ENCODE measurements at places on chromosomes 6 and 20. TPM values are rescaled to one million over a fixed set of nuclear protein-coding genes. Genes with fewer than 3 reads are reported as not detected.

KCNQ2 gene
- total RNA-seq: not detected

DNA sequence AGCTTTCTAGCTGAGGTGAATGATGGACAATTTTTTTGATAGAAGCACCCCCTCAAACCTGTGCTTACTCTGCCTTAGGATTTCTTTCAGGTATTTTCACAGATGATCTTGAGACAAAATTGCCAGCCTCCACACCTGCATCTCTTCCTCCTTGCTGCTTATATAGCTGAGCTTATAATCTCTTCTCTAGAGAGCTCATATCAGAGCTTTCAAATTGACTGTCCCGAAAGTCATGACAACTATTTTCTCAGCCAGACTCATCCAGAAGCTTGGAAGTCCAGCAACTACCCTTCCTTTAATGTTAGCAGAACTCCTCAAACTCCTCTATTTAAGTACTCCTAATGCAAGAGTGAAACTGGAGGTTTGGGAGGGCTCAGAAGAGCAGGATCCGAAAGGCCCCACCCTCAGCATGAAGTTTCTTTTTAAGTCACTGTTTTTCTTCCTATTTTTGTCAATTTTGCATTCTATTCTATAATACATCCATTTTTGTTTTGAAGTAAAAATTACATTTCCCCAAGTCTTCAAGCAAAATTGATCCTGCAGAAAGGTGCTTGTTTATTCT is 12.7 kb downstream of the CGA start:
- no peak overlapping the region for H3K4me3 ChIP-seq
- no peak for DNase-seq
- no peak overlapping the region for H3K27ac ChIP-seq
- H3K4me1 ChIP-seq: no peaks in the 10 kb centered on the region

GRCh38 chr6:17930321-17930993 is 57.0 kb downstream of the KIF13A start:
- H3K36me3 ChIP-seq: no peaks in the 10 kb centered on the region
- H3K27me3 ChIP-seq: peaks cover 18% of the 10 kb centered on the region
- no peak for DNase-seq
- H3K27ac ChIP-seq: no peak overlapping the region
- H3K4me1 ChIP-seq: no peaks in the 10 kb centered on the region
- no peak overlapping the region for H3K4me3 ChIP-seq

DNA sequence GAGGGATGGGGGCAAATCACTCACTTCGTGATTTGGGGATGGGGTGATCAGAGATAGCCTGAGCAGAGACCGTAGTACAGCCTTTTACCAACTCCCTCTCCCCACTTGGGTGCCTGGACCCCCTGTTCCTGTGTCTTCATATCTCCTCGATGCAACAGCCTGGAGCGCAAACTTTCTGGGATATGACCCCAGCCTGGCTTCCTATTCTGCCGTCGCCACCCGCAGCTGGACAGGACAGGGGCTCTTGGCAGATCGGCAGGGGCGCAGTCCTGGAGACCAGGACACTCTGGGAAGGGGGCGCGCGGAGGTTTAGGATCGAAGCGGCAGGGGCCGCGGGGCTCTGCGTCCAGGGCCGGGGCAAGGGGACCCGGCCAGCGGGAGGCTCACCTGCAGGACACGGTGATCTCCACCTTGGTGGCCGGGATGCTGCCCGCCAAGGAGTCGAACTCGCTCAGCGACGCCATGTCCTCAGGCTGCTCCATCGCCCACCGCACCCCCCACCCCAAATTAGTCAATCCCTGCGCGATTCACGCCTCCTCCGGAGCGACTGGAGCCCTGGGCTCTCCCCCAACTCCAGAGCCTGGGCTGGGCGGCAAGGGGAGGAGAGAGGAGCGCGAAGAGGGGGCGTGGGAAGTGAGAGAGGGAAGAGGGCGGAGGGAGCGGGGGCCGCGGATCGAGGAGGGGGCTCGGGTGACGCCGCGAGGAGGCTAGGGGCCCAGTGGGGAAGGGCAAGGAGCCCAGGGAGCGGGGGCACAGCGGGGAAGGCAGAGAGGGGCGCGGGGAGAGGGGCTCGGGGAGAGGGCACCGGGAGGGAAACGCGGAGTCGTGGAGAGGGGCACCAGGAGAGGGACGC is at the start of gene CPNE5:
Gene CPNE5 (minus strand): TSS at position 549 of the 853 bp plus-strand sequence. CDS start 67 bp downstream, at position 482.
- no peak for DNase-seq
- H3K36me3 ChIP-seq: no peaks in the 10 kb centered on the region
- H3K27me3 ChIP-seq: peaks cover 28% of the 10 kb centered on the region
- H3K4me3 ChIP-seq: peak within 1 kb of the TSS; percentile 72
- H3K4me1 ChIP-seq: peaks cover 15% of the 10 kb centered on the region

BMP7 gene
- not detected for total RNA-seq

DNA sequence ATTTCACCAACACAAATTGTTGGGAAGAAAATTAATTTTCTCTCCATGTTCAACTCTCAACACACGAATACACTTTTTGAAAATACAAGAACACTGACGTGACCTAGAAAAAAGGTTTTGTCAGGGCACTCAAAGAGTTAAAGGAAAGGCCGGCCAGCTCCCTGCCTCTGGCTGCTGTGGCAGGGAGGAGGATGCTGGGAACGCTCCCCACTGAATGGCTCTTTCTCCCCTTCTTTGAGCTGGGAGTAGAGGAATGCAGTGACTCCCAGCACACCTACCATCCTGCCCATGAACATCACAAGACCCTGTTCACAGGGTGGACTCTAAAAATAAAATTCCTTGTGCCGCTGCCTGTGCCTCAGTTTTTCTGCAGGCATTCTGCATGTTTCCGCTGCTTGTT is 47.0 kb downstream of the MAP3K5 start:
- H3K4me3 ChIP-seq: no peak overlapping the region
- no peaks in the 10 kb centered on the region for H3K36me3 ChIP-seq
- peaks cover 21% of the 10 kb centered on the region for H3K4me1 ChIP-seq
- DNase-seq: no peak

GRCh38 chr20:19813846-19814640 is 56.0 kb downstream of the RIN2 start:
- H3K36me3 ChIP-seq: no peaks in the 10 kb centered on the region
- no peak for DNase-seq
- peaks cover 8% of the 10 kb centered on the region for H3K27me3 ChIP-seq
- no peak overlapping the region for H3K27ac ChIP-seq
- no peak overlapping the region for H3K4me3 ChIP-seq

DEFB125 gene
- total RNA-seq: not detected

DNA sequence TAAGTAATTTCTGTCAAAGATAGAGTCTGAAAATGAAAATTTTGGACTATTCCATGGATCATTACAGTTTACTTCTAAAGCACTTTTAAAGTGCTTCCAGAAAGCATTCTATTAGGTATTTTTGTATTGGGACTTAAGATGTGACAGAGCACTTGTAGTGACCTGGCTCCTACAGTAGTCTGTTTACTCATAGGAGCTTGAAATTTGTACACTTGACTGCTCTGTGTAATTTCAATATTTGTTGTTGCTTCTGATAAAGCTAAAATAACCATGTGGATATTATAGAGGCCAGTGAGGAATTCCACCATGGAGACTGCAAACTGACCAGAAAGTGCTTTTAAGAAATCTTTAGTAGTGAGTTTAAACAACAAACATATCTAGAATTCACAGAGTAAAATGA is 10.3 kb downstream of the NFYA start:
- no peak overlapping the region for H3K27ac ChIP-seq
- H3K4me3 ChIP-seq: no peak overlapping the region
- H3K4me1 ChIP-seq: peaks cover 37% of the 10 kb centered on the region
- no peaks in the 10 kb centered on the region for H3K27me3 ChIP-seq
- DNase-seq: no peak

DNA sequence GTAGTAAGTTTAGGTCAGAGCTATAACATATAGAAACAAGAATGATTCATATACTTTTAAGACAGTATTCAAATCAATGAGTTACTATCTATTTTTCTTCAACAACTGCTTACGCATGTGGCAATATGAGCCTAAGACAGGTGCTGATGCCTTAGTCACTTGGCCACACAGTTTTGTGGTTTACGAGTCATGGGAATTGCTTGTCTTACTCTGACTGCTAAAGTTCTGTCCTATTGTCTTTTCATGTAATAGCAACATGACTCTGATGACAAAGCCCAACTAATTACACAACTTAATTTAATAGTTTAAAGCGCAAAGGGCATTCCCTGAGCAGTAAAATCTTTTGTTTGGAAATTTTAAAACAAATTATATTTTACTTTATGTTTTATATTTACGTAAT is 159.3 kb upstream of the CENPW start:
- no peak overlapping the region for H3K4me3 ChIP-seq
- no peaks in the 10 kb centered on the region for H3K27me3 ChIP-seq
- DNase-seq: peak; percentile 77
- peaks cover 8% of the 10 kb centered on the region for H3K4me1 ChIP-seq

Data from activated naive CD4-positive, alpha-beta T cell treated with anti-CD3 and anti-CD28 coated beads for 36 hours (primary cell).